ENCODE measurements at places on chromosomes 7 and 10. TPM values are rescaled to one million over a fixed set of nuclear protein-coding genes. Genes with fewer than 3 reads are reported as not detected.

PNLIPRP1 gene
- total RNA-seq: not detected

TMEM209 gene
- total RNA-seq: 9.2 TPM

CALD1 gene
- total RNA-seq: 815 TPM

ATRNL1 gene
- 0.97 TPM for total RNA-seq

JCAD gene
- 91.2 TPM for total RNA-seq

REPIN1 gene
- total RNA-seq: 87.7 TPM

TAS2R38 gene
- not detected for total RNA-seq

SKIDA1 gene
- 0.30 TPM for total RNA-seq

HYAL4 gene
- not detected for total RNA-seq

ZDHHC16 gene
- total RNA-seq: 40.7 TPM

Data from smooth muscle cell of the umbilical artery (primary cell).